ENCODE measurements at places on chromosomes 5 and 9.

GRCh38 chr5:76174101-76174500 lies 90.9 kb downstream of the SV2C start:
- no peak for DNase-seq

- DNase-seq, result no peak
Observed at GRCh38 chr5:31753700-31754357, 114.9 kb downstream of the PDZD2 start.

- no peak for DNase-seq
Observed at GRCh38 chr5:14251733-14252132, 108.6 kb downstream of the TRIO start.

DNA sequence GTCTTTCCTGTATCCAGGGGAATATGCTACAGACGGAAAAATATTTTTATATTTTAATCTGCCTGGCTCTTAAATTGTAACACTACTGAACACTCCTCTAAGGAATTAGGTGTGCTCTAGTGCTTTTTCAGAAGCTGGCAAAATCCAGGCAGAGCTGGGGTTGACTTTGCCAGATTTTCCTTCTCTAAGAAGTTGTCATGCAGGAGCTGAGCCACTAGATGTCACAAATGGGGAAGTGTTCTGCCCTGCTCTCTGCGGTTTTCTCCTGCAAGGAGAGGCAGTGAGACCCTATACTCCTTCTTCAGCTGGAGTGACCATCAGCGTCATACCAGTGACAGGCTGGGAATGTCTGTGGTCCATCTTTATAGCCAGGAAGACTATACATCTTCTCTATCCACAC lies 112.5 kb downstream of the HAPLN1 start:
- DNase-seq, result no peak

DNA sequence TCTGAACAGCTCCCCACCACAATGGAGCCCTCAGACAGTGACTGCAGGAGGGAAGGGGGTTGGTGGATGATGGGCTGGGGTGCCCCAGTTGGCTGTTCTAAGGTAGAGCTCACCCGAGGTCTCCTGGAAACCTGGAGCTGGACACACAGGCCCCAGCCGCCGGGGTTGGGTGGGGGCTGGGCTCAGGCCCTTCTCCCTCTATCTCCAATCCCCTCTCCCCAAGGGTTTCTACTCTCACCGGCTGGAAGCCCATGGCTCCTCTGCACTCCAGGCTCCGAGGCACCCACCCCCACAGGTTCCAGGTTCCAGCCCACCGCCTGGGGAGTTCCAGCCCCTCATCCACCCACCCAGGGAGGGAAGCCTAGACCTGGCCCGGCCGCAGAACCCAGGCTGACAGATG lies 766 bp downstream of the NR5A1 start:
- DNase-seq, result no peak

DNA sequence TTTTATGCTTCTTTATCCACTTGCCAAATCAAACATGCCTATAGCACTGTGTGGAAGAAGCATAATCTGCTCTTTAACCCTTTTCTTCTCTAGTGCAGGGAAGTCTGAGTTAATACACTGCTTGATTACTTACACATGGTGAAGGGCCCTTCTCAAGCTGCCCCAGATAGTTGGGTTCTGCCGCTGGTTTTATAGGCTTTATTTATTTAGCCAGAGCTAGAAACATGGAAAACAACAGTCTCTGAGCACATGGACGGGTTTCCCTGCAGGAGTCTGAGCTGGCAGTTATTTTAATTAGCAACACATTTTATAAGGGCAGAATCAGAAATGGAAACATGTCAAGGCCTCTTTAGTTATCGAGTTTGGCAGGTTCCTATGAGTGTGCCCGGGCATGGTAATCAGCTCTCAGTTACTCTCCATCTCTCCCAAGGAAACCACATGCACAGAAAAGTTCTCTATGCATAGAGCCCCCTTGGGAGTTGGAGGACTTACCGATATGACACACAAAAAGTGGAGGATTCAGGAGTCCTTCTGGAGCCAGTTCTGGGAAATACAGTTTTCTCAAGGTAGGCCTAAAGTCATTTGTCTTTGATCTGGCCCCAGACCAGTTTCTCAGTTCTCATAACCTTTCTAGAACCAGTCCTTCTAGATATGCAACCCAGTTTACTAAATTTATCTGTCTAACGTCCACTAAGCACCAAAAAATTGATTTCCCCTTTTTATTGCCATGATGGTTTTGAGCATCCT lies 564.8 kb downstream of the ACTL7B start:
- no peak for DNase-seq

DNA sequence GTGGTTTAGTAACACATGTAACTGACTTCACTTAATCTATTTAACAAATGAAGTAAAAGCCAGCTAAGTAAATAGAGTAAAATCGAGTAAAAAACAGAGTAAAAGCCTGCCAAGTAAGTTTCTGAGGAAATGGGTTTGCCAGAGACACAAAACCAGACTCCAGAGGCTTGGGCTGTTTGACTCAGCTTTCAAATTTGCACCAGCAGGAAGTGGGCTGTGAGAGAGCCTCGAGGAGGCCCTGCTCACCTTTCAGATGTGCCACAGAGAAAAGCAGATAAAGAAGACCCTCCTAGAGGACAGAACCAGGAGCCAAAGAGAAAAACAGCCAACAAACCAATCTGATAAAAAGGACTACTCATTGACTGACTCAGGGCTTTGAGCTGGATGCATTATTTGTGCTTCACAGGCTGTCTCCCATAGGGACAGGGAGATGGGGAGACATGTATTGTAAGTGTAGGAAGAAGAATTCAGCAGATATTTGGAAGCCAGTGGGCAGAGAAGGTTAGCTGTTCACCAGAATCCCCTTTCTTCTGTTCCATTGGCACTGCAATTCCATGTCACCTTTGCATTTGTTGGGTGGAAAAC lies 14.4 kb upstream of the AMACR start:
- DNase-seq, result no peak

DNA sequence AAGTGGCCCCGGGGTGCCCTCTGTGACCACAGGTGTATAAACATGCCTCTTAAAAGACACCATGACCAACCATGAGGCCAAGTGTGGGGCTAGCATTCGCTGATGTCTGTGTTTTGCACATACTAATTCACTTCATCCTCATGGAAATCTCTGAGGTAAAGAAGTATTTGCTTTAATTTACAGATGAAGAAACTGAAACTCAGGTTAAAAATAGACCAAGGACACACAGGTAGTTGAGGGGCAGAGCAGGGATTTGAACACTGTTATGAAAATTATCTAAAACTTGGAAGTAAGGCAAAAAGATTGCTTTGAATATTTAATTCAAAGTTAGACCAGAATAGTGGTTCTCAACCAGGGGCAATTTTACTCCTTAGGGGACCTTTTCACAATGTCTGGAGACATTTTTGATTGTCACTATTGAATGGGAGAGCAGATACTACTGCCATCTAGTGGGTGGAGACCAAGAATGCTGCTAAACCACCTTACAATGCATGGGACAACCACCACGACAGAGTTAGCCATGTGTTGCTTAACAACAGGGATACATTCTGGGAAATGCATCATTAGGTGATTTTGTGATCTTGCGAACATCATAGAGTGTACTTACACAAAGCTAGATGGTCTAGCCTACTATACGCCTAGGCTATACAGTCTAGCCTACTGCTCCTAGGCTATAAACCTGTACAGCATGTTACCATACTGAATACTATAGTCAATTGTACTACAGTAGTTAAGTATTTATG lies 8.0 kb upstream of the FXN start:
- DNase-seq, result no peak

DNA sequence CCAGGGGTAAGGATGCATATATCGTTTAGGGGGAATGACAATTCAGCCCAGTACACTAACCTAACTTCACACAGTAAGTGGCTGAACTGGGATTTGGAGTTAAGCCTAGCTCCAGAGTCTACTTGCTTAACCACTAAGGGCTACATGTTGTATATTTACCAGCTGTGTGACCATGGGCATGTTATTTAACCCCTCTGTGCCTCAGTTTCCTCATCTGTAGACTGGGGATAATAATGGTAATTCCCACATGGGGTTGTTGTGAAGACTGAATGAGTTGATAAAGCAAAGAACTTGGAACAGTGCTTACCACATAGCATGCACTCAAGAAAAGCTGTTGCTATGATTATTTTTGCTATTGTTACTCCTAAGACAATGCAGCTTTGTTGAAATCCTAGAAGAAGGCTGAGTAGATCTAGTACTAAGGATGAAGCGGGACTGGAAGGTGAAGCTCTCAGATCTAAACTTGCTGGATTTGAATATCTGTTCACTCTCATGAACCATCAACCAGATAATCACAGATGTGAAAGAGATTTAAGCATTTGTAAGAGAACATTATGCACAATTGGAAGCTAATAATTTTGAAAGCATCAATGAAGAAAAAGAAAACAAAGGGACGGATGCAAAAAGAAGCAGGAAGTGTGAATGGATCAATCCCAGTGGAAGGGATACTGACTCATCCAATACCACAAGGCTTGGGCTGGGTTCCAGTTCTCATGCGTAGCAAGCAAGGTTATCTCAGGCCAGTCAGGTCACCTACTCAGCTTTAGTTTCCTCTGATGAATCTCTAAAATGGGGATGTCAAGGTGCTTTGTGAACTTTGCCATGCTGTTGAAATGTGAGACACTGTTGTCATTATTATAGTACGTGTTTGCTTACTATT lies 78.5 kb upstream of the TBC1D2 start:
- DNase-seq, result no peak

DNA sequence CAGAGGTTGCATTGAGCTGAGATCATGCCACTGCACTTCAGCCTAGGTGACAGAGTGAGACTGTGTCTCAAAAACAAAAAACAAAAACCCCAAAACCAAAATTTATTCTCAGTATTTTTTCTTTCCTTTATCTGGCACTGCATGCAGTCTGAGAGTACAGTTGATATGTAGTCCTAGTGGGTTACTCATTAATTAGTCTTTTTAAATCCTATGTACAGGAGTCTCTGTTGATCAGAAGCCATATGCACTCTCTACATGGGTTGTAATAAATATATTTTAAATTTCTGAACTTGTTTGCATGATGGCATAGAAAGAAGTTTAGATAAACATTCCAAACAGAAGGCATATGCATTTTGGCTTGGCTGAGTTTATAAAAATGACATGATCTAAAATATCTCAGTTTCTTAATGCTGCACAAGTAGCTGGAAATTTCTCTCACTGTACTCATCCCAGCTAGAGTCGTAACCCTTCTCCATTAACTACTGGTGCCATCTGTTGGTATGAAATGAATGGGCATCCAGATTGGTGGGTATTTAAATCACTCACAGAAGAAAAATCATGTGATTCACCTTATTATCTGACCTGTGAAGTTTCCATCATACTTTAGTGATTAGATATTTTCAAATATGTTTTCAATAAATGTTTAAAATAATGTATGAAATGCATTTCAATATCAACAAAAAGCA lies 284.8 kb downstream of the CTNND2 start:
- DNase-seq, result no peak

DNA sequence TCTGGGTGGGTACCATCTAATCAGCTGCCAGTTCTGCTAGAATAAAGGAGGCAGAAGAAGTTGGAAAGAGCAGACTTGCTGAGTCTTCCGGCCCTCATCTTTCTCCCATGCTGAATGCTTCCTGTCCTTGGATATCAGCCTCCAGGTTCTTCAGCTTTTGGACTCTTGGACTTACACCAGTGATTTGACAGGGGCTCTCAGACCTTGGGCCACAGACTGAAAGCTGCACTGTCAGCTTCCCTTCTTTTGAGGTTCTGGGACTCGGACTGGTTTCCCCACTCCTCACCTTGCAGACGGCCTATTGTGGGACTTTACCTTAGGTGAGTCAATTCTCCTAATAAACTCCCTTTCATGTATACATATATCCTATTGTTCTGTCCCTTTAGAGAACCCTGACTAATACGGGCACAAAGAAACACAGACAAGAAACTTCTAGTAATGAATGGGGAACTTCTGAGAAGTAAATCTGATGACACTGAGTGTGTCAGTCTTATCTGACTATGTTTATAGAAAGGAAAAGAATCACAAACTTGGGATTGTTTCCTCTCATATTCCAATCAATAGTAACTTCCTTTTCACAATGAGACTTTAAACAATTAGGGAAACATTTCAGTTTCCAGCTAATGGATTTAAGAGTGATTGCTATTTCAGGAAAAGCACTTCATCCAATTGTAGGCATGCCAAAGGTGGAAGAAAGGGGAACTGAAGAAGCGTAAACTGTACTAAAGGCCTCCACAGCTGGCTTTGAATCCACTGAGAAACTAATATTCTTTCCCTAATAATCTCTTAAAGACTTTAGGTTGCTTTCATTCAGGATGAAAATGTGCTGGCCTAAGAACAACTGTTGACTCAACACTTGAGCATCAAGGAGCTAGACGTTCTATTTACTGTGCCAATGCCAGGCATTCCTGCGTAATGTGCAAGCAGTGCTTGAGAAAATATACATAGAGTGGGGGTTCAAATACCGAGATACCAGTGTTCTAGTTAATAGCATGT lies 127.9 kb upstream of the PTGER4 start:
- DNase-seq, result no peak

DNA sequence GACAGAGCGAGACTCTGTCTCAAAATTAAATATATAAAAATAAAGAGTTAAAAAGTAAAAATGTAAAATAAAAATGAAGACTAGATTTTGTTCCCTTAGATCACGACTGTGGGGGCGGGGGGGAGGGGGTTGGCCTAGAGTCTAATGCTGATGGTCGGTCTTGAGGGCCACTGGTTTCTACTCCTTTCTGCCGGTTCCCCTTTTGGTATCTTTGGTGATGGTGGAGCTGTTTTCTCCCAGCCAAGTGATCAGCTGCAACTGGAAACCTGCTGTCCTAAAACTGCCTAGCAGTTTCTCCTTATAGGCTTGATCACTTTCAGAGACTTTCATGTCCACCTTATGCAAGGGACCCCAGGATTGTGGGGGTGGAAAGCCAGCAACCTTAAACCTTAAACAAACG lies 1.1 kb downstream of the SRD5A1 start:
- no peak for DNase-seq

DNA sequence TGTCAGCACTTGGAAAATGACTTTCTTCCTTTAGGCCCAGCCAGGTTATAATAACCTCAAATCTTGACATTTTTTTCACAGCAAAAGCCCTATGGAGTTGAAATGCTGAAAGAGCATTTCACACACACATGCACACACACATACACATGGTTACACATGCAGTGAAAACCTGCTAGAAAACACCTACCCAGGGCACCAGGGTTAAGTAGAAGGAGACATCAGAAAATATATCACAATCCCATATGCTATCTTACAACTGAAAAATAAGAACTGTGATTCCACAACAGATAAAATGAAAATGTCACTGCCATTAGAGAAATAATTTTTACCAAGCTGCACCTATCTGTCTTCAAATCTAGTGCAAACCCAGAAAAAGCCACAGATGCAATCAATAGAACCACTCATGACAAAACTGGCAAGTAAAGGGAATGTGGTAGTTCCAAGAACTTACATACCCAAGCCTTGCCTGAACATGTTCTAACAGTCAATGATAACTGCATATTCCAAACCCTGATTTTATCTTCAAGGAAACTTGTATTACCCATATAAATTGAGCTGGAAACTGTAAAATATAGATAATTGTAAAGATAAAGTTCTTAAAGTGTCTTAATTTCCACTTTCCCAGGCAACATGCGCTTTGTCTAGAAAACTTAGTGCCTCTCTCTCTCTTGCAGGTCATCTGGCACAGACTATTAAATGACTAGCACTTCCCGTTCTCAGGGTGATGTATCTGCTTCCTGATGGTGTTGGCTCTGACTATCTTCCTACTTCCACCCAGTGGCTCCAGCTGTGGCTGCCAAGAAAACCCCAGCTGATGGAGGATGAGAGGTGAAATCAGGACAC lies 250.2 kb upstream of the PTGER4 start:
- DNase-seq, result no peak
